Mammary epithelial cell (primary cell): ENCODE measurements at places on chromosomes 1 and 21.

GRCh38 chr1:112492076-112492475 is 16.7 kb upstream of the WNT2B start:
- no peak for DNase-seq

GRCh38 chr21:15159382-15160020 is 94.7 kb upstream of the NRIP1 start:
- no peak for DNase-seq

DNA sequence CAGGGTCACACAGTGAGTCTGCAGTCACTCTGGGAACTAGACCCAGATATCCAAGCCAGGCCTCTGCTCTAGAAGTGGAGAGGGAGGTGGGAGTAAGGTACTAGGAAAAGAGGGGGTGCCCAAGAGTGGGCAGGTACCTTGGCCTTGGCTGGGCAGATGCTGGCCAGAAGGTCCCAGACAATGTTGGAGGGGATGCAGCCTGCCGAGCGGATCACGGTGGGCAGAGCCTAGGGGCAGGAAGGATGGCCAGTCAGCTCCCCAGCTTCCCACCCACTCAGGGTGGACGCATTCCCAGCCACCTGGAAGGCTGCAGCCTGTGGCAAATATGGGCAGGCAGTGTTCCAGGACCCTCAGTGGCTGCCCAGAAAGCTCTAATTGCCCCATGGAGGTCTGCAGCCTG is 23.3 kb downstream of the SPOCD1 start:
- DNase-seq = no peak

DNA sequence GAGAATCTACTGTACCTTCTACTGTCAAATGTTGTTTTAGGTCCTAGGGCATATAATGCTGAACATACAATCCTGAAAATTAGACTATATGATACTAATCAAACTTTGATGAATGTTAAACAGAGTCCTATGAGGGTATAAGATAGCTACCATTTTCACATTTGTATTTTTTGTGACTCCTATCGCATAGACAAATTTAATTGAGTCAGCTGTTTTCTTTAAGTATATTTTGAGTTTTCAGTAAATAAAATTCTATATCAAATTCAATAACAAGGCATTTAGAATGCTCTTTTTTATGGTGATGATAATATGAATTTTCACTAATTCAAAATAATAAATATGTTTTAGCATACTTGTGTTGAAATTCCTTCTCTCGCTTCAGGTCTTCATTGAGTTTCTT is 10.0 kb downstream of the LRRC39 start:
- no peak for DNase-seq

DNA sequence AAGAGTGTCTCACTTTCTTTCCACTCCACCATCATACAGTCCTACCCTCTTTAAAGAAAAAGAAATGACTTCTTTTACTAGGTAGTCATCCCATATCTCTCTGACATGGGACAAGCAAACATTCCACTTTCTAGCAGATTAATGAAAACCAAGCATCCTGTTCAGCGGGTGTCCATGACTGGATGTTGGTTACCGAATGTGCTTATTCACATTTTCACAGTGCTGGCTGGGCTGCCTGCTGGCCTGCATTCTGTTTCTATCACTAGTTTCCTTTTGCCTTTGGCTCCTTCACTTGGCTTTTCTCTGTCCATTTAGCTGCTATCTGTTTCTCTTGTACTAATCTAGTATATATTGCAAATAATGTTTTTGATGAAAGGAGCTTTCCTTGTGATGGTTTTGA is 598.4 kb downstream of the RWDD3 start:
- DNase-seq = no peak
